ENCODE measurements at places on chromosomes 2 and 18.

DNA sequence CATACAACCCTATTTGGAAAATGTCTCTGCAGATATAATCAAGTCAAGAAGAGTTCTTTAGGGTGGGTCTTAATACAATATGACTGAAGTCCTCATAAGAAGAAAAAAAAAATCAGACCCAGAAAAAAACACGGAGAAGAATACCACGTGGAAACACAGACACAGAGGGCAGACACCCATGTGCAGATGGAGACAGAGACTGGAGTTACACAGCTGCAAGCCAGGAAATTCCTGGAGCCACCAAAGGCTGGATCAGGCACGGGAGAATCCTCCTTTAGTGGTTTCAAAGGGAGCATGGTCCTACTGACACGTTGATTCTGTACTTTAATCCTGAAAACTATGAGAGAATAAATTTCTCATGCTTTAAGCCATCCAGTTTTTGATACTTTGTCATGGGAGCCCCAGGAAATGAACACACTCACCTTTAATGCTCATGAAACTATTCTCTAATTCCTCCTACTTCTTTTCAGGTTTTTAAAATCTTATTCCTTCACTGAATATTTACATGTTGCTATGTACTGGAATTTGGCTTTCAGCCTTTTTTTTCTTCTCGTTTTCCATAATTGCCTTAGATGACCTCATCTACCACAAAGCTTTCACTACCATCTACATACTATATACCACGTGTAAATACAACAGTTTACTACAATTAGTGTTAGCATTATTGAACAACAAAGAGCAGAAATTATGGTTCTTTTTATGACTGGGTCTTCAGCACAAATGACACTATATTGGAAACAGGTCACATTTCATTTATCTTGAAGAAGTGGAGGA is 529.1 kb downstream of the IRS1 start:
- DNase-seq = no peak

GRCh38 chr18:79624356-79625170 is 55.0 kb upstream of the CTDP1 start:
- DNase-seq = peak; percentile 79

DNA sequence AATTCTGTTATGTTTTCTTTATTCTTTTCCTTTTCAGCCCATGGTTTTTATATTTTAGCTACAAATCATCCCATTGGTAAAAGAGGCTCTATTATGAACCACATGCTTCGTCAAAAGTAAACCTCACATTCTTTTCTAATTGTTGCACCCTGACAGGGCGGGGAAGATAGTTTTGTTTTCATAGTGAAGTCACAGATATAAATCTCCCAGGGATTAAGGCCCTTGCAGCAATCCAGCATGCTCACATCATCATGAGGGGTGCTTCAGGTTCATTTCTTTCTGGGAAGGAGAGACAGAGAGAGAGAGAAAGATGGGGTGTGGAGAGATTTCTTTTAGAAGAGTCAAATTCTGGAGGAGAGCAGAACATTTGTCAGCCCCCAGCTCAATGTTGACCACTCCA is 124.5 kb upstream of the CDC42EP3 start:
- no peak for DNase-seq

DNA sequence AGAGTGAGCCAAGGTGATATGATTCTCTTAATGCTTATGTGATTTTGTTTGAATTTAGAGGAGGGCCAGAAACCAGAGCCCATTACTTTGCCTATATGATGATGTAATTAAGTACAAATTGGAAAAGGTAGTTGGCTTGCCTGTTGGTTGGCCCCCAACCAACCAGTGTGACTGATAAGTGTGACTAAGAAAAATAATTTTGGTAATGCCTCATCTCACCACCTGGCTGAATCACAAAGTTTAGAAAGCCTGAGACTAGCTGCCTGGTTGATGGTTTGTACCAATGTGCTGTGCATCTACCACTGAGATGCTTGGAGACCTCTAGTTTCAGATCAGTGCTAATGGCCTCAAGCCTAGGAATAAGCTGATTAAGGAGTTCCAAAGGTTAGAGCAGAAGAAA is 338.7 kb downstream of the CDH2 start:
- no peak for DNase-seq

GRCh38 chr18:43875511-43875910 is 598.2 kb upstream of the SYT4 start:
- DNase-seq = no peak

- no peak for DNase-seq
Measured at GRCh38 chr2:235382601-235383000, 111.2 kb upstream of the AGAP1 start.

- peak; percentile 80 for DNase-seq
Measured at GRCh38 chr18:63578357-63578958, 8.7 kb upstream of the SERPINB13 start.

- DNase-seq = no peak
Measured at GRCh38 chr2:41722668-41723369, 325.0 kb upstream of the PKDCC start.

DNA sequence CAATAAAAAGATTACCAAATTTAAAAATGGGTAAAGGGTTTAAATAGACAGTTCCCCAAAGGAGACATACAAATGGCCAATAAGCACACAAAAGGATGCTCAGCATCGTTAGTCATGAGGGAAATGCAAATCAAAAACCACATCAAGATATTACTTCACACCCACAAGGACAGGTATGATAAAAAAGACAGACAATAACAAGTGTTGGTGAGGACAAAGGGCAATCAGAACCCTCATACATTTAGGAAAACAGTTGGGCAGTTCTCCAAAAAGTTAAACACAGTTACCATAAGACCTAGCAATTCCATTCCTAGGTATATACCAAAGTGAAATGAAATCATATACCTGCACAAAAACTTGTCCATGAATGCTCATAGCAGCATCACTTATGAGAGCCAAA is 14.5 kb downstream of the CREG2 start:
- no peak for DNase-seq

DNA sequence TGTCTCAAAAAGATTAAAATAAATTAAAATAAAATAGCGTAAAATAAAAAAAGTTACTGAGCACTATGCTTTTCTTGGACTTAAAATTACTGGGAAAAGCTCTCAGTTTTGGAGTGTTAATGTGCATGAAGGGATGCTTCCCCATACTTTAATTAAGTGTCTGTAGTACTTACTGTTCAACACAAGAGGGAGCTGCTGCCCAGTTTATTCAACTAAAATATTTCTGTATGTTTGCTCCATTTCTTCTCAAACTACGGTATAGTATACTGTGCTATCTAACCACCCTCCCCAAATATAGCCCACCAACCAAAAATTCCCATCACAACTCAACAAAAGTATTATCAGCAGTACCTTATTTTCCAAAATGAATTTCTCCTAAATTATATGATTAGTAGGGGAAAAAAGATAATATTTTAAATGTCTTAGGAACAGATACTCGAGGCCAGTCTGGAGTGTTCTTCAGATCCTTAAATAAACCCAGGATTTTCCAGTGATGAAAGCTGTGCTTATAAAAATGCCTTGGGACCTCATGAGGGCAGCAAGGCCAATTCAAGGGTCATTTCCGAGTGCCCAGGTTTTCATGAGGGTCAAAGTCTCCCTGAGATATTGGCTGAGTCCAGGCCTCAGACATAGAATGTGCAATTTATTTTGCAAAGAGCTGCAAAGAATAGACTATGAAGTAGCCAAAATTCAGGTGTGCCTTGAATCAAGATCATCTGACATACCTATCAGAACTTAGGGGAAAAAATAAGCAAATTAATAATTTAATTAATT is 64.1 kb downstream of the CHRNA1 start:
- DNase-seq = peak; percentile 81

DNA sequence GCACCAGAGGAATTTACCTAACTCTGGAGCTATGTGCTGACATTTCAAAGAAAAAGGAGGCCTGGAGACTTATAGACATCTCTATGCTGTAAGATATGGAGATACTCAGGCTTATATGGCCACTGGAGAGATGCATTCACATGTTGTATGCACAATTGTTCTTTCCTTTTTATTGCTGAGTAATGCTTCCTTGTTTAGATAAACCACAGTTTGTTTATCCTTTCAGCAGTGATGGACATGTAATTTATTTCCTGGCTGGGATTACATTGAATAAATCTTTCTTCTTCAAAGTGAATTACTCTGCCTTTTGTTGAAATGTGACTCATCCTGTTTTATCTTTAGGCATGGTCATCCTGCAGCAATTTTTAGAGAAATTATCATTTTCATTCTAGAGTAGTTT is 716.7 kb upstream of the GCFC2 start:
- DNase-seq = no peak

DNA sequence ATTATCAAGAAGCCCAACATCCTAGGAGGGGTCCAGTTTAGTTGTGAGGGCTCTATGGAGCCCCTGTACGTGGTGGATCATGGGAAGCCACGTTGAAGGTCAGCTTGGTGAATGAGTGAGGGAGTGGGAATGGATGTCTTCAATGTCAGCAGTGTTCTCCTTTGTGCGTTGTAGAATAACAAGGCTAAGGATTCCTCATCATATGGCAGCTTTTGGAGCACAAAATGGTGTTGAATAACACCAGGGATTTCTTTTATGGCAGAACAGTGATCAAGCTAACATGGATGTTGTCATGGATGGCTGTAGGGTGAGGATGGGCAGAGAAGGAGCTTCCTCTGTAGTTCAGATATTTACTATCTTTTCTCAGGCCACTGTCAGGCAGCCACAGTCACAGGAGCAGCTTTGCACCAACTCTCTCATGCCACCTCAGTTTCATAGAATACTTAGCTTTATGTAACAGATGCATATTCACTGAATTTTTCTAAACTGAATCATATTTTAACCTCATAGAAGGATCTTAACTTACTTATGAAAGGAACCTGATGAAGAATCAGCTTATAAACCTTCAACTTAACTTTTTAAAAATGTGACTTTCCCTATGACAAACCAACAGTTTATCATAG is 284.5 kb upstream of the EPAS1 start:
- no peak for DNase-seq

DNA sequence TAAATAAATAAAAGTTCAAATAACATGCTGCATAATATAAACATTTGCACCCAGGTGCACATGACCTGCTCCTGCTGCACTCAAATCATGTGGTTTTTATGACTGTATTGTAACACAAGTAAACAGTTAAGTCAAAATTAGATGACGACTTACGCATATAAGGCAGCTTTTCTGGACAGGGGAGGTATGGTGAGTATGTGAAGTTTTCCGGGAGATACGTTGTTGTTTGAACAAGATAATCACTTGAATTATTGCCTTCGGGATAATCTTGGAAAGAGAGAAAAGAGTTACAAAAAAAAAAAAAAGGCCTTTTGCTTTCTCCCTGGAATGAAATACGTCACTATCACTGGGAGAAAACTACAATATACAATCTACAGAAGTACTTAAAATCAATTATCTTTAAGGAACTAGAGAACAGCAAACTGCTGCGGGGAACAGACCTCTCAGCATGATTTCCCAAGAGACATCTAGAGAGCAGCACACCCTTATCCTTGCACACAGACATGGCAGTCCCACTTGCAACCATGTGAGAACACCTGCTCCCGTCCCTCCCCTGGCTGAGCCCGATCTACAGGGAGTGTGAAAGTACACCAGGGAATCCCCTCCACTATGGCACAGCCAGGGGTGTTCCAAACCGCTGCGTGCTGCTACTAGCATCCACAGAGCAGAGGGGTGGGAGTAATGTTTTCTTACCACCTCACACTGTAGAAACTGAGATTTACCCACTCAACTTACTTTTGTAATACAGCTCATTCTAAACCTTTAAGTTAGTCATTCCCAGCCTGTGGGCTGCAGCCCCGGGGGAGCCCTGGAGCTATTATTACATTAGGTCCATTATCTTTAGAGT is 26.3 kb downstream of the B4GALT6 start:
- no peak for DNase-seq

GRCh38 chr2:140454717-140455116 is 1674.5 kb upstream of the NXPH2 start:
- DNase-seq = no peak

DNA sequence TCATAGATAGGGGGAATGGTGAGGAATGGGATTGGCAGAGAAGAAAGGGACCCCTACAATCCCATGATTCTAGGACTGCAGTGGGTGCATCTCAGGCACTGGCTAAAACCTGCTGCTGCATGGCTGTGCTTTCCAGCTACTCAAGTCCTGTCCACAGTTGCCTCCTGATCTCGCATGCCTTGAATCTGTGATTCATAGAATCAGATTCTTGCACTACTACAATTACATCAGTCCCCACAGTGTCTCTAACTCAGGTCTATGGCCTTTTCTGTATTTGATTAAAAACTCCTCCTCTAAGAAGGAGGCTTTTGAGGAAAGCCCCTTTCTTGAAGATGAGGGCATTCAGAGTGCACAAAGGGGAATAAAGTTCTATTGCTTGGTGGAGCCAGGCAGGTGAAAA is 117.4 kb downstream of the LRATD1 start:
- DNase-seq = no peak

DNA sequence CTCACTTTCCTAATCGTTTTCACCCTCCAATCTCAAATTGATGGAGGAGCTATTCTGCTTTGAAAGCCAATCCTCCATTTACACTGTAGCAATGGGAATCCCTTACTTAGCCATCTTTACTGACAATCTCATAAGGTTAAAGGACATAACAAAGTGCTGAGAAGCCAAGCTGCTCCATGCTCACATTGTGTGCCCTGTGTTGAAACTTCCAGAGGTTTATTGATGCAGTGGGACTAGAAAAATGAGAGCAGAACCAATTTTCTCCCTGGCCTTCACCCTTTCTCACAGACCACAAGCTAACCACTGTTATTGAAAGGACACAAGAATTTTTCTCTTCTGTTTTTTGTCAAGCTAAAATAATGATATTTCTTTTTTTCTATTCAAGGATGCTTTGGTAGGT is 63.8 kb downstream of the CSRNP3 start:
- DNase-seq = no peak

DNA sequence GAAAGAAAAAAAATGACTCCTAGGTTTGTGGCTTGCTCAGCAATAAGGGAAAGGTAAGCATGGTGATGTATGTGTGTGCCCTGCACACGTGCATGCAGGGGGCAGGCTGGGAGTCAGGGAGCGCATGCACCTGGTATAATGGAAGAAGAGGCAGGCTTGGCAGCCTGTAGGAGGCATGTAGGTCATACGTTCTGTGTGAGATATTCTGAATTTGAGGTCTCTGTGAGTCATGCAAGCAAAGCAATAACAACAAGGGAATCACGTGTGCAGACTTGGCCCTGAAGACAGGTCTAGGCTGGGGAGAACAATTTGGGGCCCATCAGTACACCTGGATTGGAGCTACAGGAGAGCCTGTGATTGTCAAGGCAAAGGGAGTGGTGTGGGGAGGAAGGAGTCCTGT is 94.5 kb upstream of the TTC39C start:
- no peak for DNase-seq

DNA sequence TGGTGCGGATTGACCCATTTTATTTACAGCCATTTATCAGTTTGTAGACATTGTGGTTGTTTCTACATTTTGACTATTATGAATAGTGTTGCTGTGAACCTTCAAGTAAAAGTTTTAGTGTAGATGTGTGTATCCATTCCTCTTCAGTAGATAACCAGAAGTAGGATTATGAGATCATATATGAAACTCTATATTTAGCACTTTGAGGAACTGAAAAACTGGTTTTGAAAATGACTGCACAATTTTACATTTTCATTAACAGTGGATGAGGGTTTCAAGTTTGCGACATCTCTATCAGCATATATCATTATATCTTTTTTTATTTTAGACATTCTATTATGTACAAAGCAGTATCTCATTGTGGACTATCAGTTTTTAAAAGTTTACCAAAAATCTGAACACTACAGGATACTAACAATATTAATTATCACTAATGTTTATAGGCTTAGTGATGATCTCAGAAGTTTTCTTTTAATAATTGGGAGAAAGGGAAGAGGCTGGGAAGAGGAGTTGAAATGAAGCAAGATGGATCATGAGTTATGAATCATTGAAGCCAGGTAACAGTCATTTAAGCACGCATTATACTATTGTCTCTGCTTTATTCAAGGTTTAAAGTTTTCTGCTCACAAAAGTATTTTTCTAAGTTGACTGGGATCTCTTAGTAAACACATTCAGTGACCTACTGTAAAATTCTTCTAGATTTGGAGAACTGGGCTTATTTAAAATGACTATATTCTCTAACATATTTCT is 329.0 kb upstream of the LRATD1 start:
- DNase-seq = no peak
